ENCODE measurements at places on chromosomes 11 and 22.

DNA sequence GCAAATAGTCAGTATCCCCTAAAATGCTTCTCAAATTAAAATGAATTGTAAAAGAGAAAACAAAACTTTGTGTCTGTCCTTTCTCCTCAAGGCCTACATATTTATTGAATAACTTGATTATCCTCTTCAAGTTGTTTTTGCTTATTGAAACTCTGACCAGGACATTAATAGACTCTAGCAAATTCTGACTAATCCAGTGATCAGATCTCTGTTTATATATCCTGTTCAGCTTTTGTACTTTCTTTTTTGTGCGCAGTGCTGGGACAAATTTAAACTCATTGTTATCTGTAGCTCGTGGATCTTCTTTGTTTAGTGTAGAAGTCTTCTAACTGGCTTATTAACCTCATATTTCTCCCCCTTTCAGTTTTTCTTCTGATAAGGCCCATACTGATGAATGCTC is 139.9 kb upstream of the SORL1-AS1 start:
- no peak for DNase-seq

DNA sequence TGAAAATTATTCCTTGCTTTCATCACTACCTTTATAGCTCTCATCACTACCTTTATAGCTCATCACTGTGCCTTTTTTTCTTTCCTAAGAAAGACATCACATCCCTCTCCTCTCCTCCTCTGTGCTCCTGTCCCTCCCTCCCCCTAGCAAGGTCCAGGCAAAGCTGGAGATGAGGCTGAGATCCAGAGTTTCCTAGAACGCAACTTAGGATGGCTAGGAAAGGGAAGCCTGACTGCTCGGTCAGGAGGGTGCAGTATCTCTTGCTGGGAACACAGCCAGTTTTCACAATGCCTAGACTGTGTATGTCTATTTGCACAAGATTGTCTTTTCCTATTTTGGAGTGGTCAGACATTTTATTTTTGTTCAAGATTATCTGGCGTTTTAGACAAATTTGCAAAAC is 24.7 kb downstream of the TUB start:
- no peak for DNase-seq

DNA sequence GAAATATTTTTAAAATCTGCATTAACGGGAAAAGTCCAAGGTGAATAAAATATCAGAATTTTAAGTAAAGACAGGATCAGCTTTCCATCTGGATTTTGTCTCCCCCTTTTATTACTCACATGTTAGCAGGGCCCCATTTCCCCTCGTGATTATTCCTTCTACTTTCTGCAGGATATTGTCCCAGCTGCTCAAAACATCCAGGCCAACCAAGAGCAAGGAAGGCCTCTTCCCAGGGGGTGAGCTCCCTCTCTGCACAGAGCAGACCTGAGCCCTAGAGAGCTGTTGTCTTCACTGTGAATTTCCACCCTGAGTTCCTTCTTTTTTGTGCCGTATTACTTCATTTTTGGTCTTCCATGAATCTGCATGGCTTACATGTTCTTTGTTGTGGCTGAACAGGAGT is 3.7 kb upstream of the TMPRSS13 start:
- no peak for DNase-seq

GRCh38 chr22:20979940-20980453 is 2.1 kb upstream of the LZTR1 start:
- no peak for DNase-seq

DNA sequence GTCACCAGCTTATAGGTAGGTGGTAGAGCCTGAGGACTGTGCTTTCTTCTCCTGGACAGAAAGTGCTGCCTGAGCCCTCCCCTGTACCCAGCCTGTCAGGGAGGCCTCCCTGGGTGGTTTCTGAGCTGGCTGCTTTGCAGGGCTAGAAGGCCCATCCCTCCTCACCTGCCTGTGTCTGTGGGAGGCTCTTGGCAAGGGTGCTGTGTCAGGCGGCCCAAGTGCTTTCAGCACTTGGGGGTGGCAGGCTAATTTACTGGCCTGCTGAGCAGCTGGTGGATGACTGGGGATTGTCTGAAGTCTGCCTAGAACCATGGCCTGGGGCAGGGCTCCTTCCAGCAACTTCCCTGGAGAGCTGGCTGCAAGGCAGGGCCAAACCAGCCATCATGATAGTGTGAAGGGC is 139.0 kb upstream of the NAV2 start:
- DNase-seq: no peak

DNA sequence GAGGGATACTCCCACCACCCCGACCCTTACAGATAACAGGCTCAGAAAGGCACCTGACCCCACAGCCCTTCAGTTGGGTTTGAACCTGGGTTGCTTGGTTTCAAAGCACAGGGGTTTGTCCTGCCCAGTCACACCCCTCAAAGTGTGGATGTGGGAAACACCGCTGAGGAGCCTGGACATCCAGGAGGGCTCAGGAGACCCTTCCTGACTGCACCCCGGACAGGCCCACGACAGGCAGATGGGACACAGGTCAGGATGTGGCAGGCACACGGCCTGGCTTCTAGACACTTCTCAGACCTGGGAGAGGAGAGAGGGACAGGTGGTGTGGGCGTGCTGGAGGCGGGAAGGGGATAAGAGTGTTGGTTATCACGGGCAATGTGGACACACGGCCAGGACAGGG is 932.3 kb downstream of the BRD1 start:
- no peak for DNase-seq

DNA sequence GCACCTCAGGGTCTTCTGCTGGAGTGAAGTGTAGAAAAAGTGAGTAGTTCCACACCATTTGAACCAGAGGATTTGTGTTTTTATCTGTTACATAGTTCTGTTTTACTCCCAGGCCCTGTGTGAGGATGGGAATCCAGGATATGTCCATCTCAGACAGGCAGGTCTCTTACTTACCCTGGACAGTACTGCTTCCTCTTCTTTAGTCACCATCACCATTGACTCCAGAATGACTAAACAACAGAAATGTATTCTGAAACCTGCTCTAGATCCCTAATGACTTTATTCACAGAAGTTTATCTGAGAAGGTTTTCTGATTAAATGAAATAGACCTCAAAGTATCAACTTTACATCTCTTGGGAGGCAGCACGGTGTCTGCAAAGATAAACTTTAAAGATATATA is 33.6 kb downstream of the CYP2R1 start:
- DNase-seq: no peak

DNA sequence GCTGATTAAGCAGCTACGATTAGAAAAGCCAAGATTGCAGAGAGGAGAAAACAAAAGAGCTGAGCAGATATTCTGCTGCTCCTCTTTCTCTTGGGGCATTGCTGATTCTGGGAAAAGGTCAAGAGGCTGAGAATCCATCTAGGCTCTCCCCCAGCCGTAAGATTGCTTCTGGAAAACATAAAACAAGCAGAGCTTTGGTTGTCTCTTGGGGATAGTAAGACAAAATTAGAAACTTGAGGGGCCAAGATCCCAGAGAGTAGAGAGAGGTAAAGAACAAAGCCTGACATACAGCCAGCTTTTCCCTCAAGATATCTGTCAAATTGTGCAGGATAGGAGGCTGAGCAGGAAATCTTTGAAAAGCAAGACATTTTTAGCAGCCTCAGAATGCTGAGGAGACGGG is 158.2 kb downstream of the TTC28 start:
- DNase-seq: no peak

GRCh38 chr22:38940811-38941384 is 16.5 kb upstream of the APOBEC3A start:
- no peak for DNase-seq

DNA sequence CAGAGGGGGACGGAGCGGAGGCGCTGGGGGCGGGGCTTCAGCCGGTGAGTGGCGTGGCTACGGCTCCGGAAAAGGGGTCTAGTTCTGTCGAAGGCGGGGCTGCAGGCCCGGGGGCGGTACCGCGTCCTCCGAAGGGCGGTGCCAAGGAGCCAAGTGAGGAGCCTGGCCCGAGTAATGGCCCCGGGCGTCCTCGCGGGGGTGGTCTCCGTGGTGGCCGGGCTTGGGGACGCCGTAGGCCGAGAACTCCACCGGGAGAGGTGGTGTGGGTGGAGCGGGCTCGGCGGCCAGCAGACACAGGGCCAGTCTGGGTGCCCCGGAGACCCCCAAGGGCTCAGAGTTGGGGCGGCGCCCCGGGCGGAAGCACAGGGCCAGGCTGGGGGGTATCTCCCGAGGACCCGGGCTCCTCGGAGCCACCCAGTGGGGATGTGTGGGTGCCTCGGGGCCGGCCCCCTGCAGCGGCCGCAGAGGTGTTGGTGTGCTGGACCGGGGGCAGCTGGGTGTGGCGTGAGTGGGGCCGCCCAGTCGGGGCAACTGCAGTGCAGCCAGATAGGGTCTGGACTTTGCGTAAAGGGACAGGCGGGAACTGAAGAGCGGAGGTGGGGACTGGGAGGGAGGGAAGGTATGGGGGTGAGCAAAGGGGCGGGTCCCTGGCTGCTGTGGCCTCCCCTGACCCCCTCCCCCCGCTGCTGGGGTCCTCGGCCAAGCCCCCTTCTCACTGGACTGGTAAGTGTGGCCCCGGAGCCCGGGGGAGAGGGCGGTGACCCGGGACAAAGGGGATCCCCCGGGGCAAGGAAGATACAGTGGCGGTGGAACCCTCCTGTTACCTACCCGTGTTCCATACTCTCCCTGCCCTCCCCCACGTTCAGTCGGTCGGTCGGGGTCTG is 838 bp downstream of the FKBP2 start:
- no peak for DNase-seq

DNA sequence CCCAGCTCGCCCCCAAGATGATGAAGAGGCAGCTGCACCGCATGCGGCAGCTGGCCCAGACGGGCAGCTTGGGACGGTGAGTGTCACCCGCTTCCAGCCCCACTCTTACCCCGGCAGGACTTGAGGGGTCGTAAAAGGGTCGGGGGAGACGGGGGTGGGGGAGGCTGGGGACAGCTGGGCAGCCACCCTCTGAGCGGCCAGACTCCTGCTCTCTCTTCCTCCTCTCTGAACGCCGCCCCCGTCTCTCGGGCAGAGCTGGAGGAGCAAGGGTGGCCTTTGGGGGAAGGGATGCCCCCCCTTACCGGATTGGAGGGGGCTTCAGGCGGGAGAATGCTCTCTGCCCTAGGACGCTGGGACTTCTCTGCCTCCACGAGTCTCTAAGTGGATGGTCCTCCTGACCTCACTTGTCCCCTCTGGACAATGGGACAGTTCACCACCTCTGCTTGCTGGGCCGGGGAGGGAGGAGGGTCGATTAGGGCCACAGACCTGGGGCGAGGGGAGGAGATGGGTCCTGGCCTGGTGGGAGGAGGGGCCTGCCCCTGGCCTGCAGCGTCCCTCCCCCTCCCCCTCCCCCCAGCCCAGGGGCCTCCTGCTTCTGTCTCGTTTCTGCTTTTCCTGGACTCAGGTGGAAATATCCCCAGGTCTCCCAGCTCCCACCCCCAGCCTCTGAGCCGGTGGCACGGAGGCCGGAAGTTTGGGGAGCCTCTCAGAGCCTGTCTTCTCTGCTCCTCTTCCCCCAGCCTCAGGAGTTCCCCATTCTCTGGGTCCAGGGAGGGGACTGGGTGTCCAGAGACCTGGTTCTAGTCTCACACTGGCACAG is 512 bp downstream of the SH3BP1 start:
- no peak for DNase-seq

- no peak for DNase-seq
Observed at GRCh38 chr11:13638422-13638821, 30.0 kb upstream of the FAR1 start.

- no peak for DNase-seq
Observed at GRCh38 chr22:47309946-47310345, 547.5 kb downstream of the TBC1D22A start.

GRCh38 chr11:10478066-10478465 is 23.0 kb downstream of the AMPD3 start:
- no peak for DNase-seq

GRCh38 chr11:130109386-130109785 is 39.7 kb downstream of the APLP2 start:
- DNase-seq: no peak

DNA sequence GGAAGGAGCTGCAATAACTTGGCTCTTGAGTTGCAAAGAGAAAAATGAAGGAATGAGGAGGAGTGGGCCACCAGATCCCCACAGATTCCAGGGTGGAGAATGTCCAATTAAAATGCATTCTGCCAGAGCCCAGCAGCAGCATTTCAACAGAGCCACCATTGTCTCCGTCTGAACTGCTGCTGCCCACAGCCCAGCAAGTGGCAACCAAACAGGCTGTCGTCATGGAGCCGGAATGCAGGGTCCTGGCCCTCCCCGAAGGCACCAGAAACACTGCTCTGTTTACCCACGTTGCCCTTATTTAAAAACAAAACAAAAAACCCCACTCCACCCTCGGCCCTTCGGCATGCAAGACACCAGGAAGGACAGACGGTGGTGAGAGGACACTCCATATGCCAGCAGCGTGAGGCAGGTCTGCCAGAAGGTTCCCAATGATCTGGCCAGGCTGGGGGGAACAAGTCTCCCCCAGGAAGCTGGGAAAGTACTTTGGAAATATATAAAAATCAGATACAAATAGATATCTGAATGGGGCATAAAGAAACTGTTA is 32.5 kb downstream of the PLEKHA7 start:
- DNase-seq: no peak

- no peak for DNase-seq
Observed at GRCh38 chr22:27686534-27686933, 115.0 kb downstream of the MN1 start.

DNA sequence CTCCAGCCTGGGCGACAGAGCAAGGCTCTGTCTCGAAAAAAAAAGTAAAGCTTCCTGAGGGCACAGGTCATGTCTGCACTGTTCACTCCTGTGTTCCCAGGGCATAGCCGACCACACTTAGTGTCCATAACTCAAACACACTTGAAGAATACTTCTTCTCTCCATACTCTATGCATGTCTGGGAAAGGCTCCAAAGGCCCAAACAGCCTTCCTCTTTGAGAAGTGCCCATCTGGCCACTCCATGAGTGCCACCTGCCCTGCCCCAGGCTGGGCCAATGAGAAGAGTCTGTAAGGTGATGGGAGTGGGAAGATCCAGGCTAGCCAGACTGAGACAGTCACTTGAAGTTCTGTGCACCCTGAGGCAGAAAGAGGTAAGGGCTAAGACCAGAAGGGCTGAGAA is 24.7 kb downstream of the DGCR2 start:
- no peak for DNase-seq

GRCh38 chr22:17104336-17104935 is 16.7 kb downstream of the TMEM121B start:
- DNase-seq: no peak

DNA sequence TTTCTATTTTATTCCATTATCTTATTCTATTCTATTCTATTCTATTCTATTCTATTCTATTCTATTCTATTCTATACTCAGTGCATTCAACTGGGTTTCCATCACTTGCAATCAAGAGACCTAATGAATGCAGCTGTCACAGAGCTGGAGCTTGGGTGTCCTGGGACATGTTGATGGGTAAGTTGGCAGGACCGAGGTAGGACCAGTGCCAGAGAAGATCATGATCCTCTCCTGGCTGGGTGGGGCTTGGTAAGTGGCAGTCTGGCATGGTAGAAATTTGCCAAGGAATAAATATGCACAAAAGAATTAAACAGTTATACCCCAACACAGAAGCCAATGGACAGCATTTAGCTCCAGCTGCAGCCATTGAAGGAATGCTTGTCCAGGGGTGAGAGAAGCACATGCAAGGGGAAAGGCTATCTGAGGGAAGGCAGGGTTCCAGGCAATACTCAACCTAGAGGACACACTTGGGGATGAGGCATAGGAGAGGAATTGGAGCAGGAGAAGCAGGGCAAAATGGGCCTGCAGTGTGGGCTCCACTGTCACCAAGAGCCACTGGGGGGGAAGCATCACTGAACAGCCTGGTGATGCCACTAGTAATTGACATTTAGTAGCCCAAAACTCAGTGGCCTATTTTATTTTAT is 97.0 kb upstream of the CD82 start:
- DNase-seq: no peak

Data from urinary bladder (tissue), 4 donors.